ENCODE measurements at places on chromosomes 3 and 15. TPM values are rescaled to one million over a fixed set of nuclear protein-coding genes. Genes with fewer than 3 reads are reported as not detected.
A peak's percentile ranks its signal among the peaks of the same experiment; 100 is the strongest.

- ATAC-seq, result no peak
Observed at GRCh38 chr3:116474032-116474780, 28.9 kb upstream of the LSAMP start.

GRCh38 chr3:99236576-99236975 lies 335.1 kb upstream of the DCBLD2 start:
- no peak for ATAC-seq

Gene CORO2B
- 3.2 TPM for total RNA-seq

Gene GOLGA8G
- total RNA-seq, result not detected

- peak; percentile 3 for ATAC-seq
Observed at GRCh38 chr15:82646250-82647044, 716 bp downstream of the CPEB1 start.

DNA sequence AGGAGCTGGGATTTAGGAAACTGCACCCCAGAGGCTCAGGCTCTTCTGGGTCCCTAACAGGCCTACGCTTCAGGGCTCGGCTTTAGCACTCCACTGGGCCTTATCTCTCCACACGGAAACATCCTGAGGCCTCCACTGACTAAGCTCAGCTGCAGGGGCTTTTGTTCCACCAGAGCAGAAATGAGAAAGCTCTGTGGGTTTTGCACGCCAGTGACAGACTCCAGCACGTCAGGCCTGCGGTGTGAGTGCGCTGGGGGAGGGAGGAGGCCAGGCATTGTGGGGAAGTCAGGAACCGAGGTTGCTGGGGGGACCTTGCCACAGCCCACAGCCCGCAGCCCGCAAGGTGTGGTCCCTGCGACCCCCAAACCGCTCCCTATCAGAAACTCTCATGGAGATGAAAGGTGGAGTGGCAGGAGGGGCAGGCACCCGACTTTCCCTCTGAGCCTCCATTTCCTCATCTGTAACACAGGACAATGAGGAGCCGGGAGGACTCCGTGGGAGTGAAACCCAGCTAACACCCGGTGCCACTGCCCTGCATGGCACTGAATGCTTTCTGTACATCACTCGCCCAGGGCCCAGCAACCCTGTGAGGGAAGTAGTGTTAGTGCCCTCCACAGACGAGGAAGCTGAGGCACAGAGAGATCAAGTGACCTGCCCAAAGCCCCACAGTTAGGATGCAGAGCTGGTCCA lies 106.5 kb downstream of the TPRA1 start:
- ATAC-seq, result no peak

All from gastroesophageal sphincter (tissue), 4 donors.